ENCODE measurements at places on chromosomes 16 and 17. TPM values are rescaled to one million over a fixed set of nuclear protein-coding genes. Genes with fewer than 3 reads are reported as not detected.

The KIF19 gene
- not detected for polyA plus RNA-seq

The SRCIN1 gene
- not detected for polyA plus RNA-seq

The SLC35G6 gene
- polyA plus RNA-seq, result not detected

The SLC5A10 gene
- polyA plus RNA-seq, result not detected

Measured in IMR-90 (cell line).